ENCODE measurements at places on chromosomes 3 and 15. TPM values are rescaled to one million over a fixed set of nuclear protein-coding genes. Genes with fewer than 3 reads are reported as not detected.

The ZNF660 gene
- 1.7 TPM for total RNA-seq

The TNNC1 gene
- total RNA-seq: not detected

The ZNF502 gene
- 3.9 TPM for total RNA-seq

The ABCC5 gene
- 16.2 TPM for total RNA-seq

The GMNC gene
- 0.14 TPM for total RNA-seq

The BBX gene
- total RNA-seq: 70.9 TPM

The TMEM207 gene
- total RNA-seq: not detected

The CDHR4 gene
- not detected for total RNA-seq

The GPR87 gene
- not detected for total RNA-seq

The ADPGK gene
- 92.8 TPM for total RNA-seq

The ERC2 gene
- total RNA-seq: not detected

The GOLGA8T gene
- total RNA-seq: not detected

The DYNLT2B gene
- total RNA-seq: 2.0 TPM

The RAB6B gene
- total RNA-seq: under 0.01 TPM

The THRB gene
- 0.66 TPM for total RNA-seq

The NAA50 gene
- total RNA-seq: 162 TPM

The SLC22A14 gene
- total RNA-seq: 0.14 TPM

The ADGRG7 gene
- not detected for total RNA-seq

The OTOL1 gene
- not detected for total RNA-seq

The PIGZ gene
- total RNA-seq: 1.0 TPM

The ARL14 gene
- 0.14 TPM for total RNA-seq

The STARD9 gene
- total RNA-seq: 10.6 TPM

The MOBP gene
- not detected for total RNA-seq

The IGDCC3 gene
- total RNA-seq: not detected

All from placental pericyte (primary cell).